ENCODE measurements at places on chromosomes 2 and 18.
A peak's percentile ranks its signal among the peaks of the same experiment; 100 is the strongest.

DNA sequence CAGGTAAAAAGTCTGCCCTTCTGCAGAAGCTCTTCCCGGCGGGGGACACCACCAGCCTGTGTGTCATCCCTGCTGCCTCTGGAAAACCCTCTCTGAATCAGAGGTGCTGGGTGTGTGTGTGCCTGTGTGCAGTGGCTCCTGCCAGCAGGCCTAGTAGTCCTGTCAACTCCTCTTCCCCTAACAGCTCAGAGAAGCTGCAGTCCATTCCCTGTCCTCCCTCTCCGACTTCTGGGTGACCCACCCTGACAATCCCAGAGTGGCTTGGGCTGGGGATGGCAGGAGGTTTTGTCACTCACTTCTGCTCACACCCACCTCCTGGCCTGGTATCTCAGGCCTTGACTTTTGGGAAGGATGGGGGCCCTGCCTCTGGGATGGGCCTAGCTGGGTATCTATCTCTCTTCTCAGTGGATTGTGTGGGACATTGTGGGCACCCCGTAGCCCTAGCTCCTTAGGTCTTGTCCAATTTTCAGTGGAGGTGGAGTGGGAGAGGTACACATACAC lies 2.3 kb downstream of the WNT10A start:
- DNase-seq, result peak; percentile 73

DNA sequence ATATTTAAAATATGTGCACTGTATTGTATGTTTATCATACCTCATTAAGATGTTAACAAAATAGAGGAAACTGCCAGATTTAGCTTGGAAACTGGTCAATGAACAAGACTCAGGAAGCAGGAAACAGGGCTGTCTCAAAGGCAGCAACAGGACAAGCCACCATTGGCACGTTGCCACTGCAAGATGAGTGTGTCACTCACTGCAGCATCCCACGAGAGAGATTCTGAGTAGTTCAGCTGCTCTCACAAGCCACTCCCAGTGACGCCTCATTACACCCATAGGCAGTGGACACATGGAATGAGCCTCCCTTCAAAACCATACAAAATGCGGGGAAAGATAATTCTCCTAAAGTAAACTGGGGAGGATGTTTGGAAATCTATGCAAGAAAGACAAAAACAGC lies 181.9 kb upstream of the DLGAP1 start:
- DNase-seq, result no peak

- DNase-seq, result no peak
These were observed 1.3 kb upstream of the CLIP4 start for GRCh38 chr2:29113891-29114321.

GRCh38 chr2:203886661-203887151 lies 19.1 kb downstream of the CTLA4 start:
- DNase-seq, result no peak

- no peak for DNase-seq
These were observed 8.4 kb upstream of the MEIS1 start for GRCh38 chr2:66426244-66427111.

GRCh38 chr18:80225685-80226084 lies 21.6 kb downstream of the PARD6G start:
- DNase-seq, result no peak

- no peak for DNase-seq
These were observed 8.5 kb downstream of the PRPF40A start for GRCh38 chr2:152708742-152709141.

DNA sequence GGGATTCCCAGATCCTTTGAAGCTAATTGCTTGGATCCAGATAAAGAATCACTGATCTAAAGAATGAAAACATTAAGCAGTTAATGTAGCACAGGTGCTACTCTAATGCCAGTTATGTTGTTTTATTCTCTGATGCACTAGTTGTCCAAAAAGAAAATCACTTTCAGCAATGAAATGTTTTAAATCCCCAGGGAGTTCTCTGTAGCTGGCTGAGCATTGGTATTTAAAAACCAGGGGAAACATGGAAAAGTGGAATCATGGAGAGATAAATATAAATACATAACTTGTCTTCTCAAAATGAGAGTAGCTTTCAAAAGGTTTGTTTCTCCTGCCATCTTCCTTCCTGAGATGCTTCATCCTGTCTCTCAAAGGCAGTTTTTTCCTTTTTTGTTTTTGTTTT lies 37.7 kb downstream of the CD302 start:
- DNase-seq, result no peak

DNA sequence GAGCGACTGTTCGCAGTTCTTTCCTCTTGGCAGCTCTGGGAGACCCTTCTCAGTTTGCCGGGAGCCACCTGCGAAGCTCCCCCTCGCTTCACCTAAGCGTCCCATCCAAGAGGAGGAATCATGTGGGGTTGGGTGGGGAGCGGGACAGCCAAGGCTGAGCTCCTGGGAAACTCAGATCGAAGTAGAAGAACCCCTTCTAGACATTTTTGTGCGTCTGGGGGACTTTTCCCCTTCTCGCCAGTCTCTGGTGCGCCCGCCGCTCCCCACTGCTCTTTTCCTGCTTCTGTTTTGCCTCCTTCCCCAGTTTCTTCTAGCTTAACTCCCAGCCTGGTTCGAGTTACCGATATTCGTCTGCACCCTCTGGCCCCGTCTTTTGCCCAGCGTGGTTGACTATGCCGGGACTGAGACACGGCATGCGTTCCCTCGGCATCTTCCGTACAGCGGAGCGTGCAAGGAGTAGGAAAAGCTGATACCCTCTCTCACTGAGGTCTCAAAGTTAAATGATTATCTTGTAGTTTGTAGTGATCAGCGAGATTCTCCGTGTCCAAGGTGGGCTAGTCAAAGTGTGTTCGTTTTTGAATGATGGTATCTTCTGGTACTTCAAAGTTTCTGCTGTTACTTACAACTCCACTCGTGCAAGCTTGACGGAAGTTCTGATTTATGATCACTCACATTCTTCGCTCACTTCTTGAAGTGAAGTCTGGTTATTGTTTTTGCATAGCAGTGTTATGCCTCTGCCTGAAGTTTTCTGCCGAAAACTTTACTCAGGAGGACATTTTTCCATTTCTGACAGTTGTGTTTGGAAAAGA lies 664 bp downstream of the CAMKMT start:
- DNase-seq, result peak; percentile 81

- DNase-seq, result no peak
These were observed 30.9 kb downstream of the DSEL start for GRCh38 chr18:67485655-67486054.

DNA sequence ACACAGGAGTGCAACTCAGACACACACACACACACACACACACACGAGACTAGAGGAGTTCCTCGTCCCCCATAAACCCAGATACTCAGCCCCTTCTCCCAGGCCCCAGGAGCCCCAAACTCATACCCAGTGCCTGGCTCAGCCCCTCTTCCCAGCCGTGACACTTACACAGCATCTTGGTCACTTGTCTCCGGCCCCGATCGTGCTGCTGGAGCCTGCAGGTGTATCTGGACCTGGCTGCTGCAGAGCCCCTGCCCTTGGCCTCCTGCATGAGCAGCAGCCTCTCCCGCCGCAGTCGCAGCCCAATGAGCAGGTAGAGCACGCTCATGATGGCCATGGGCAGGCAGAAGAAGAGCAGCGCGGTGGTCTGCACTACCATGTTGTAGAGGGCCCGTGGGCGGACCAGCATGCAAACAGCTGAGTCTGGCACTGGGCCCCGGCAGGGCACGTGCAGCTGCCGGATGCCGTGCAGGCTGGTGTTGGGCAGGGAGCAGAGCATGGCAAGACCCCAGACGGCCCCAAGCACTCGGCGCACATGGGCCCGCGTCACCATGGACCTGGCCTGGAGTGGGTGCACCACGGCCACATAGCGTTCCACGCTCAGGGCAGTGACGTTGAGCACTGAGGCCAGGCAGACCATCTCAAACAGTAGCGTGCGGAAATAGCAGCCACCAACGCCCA lies 2.1 kb downstream of the NMUR1 start:
- DNase-seq, result peak; percentile 61

GRCh38 chr2:84958135-84959059 lies 12.6 kb upstream of the KCMF1 start:
- DNase-seq, result no peak

DNA sequence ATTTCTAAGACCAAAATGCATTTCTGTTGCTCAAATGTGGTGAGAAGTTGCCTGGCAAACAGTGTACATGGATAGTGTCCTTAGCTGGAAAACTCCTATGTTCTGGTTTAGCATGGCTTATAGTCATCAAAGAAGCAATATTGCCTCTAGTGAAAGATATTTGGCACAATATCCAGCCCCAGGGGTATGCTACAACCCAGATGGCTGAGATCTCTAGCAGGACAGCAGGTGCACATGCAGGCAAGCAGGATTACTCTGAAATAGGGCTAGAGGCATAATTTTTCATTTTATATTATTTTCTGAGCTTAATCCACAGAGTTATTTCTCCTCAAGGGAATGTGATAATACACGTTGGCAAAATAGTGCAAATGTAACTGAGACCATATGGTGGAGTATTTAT lies 34.0 kb downstream of the CCDC195 start:
- no peak for DNase-seq

DNA sequence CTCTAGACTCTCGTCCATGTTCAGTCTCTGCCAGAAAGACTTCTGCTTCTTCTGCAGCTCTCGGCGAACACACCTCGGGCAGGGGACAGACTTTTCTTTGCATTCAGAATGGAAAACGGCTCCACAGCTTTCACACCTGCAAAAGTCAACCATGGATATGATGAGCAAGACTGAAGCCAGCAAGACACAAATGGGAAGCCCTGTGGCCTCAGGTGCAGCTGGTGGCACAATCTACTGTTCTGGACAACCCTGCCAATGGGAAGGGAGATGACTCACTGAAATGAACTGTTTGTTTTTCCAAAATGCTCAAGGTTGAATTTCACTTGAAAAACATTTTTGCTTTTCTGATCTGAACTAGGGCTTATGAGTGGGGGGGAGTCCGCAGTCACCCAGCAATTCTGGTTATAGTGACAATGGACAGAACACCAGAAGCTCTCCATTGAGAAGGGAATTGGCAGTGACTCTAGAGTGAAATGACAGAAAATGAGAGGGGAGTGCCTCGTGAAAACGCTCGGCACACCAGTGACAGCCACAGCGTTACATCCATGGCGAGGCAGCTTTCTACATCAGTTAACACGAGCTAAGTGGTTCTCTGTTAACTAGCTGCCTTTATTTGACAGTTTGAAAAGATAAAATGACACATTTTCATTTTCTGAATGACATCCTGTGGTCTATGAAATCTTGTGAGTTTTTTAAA lies 58.8 kb upstream of the FZD5 start:
- DNase-seq, result no peak

DNA sequence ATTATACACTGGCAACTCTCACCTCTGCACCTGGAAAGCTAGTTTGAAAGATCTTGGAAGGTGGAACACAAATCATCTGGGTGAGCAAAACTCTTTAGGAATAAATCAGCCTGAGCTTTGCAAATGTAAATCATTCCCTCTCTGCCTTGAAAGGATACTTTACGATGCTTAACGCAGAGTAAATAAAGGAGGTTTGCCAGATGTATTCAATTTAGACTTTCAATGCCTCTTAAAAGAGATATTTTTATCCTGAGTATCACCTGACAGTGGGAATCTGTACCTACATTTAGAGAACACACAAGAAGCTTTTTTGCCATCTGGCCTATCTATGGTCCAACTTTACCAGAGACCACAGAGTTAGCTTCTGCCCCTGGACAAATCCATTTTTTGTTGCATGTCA lies 983.2 kb upstream of the CDH2 start:
- DNase-seq, result no peak

- no peak for DNase-seq
These were observed 45.9 kb upstream of the AAK1 start for GRCh38 chr2:69689466-69689865.

GRCh38 chr2:168662651-168663208 lies 139.7 kb upstream of the NOSTRIN start:
- DNase-seq, result no peak

- DNase-seq, result no peak
These were observed 8.2 kb downstream of the RND3 start for GRCh38 chr2:150479075-150479915.

DNA sequence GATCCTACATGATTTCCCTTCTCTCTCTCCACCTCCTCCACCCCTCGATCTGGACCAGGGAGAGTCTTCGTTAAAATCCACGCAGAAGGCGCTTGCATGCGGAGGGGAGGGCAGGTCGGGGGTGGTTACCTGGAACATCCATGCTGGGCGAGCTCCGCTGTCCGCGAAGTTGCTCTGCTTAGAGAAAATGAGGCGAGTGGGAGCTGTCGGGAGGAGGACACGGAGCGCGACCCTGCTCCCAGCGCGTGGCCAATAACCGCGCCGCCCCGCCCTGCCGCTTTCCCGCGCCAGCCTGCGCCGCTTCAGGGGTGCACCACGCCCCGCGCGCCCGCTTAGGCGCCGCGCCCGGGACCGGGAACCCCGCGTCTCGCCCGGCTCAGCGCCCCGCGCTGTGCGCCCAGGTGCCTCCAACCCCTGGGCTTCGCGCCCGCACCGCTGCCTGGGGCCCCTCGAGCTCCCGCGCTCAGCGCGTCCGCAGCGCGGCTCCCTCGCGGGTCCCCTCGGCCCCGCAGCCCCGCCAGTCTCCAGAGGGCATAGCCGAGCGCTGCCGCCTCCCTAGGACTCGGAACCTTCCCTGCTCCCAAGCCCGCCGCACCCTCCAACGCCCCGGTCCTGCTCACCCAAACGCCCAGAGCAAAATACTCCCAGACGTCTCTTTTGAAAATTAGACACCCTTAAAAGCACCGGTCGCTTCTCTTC lies 636 bp downstream of the CBLN2 start:
- no peak for DNase-seq

GRCh38 chr2:185608799-185609198 lies 129.8 kb upstream of the FSIP2 start:
- no peak for DNase-seq

DNA sequence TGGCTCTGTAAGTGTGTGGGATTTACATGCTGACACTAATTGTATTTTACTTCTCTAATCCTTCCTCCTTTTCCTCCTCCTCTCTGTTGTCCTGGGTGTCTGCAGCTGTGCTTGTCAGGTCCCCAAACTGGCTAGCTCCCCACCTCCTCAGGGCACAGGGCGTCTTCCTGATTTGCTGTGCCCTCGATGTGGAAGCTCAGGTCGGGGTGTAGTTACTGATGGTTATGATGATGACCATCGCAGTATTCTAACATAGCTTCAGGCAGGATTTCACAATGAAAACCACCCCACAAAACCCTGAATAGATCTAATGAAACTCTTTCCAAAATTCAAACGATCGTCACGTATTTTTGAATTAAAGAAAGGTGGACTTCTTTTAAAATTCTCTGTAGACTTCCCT lies 428.4 kb downstream of the TGIF1 start:
- DNase-seq, result no peak

GRCh38 chr2:174574657-174575056 lies 22.9 kb downstream of the WIPF1 start:
- no peak for DNase-seq

- DNase-seq, result no peak
These were observed 370.2 kb downstream of the METTL4 start for GRCh38 chr18:2201036-2201600.

DNA sequence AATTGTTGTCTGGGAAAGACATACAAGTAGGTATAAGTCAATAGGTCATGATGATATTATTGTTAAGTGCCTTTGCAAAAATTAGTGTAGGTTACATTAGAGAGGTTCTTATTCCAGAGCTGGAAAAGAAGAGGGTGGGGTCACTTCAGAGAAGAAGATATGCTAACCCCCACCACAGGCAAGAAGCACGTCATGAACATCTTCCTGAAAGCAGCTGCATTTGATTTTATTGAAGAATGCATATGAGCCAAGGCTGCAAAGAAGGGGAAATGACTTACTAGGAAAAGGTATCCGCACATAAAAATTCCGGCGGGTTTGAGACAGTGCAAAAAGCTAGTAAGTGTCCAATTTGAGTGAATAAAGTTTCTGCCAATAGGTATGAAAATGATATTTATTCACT lies 195.3 kb upstream of the CDH2 start:
- DNase-seq, result no peak

- no peak for DNase-seq
These were observed 214.2 kb downstream of the CALCRL start for GRCh38 chr2:187233811-187234210.

- DNase-seq, result no peak
These were observed 78.7 kb downstream of the RTTN start for GRCh38 chr18:70126832-70127231.

All from activated effector memory CD4-positive, alpha-beta T cell treated with anti-CD3 and anti-CD28 coated beads, Interleukin-2, amount 50 U/mL, for 16 hours (primary cell).